ENCODE measurements at places on chromosomes 12 and 14.

GRCh38 chr14:74671789-74672188 lies 41.1 kb downstream of the AREL1 start:
- ATAC-seq, result peak; percentile 49

GRCh38 chr14:37114002-37114401 lies 58.4 kb downstream of the SLC25A21 start:
- no peak for ATAC-seq

DNA sequence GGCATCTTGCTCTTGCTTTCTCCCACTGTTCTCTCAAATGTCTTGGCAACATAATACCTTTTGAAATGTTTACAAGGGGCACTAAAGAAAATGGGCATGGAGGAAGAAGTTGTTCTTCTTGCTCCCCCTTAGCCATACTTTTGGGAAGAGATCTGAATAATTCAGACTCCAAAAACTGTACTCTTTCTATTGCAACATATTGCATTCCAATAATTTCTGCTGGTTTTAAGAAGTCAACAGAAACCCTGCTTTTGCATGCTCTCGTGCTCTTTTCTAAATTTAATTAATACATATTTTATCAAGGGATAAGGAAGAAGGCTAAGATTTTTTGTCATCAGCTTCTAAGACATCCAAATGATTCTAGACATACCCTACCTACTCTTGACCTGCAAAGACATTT lies 409.9 kb upstream of the SOX5 start:
- no peak for ATAC-seq

GRCh38 chr14:102450206-102451063 lies 59.1 kb downstream of the ANKRD9 start:
- ATAC-seq, result no peak

- no peak for ATAC-seq
Observed at GRCh38 chr12:92133795-92134637, 11.6 kb downstream of the BTG1 start.

DNA sequence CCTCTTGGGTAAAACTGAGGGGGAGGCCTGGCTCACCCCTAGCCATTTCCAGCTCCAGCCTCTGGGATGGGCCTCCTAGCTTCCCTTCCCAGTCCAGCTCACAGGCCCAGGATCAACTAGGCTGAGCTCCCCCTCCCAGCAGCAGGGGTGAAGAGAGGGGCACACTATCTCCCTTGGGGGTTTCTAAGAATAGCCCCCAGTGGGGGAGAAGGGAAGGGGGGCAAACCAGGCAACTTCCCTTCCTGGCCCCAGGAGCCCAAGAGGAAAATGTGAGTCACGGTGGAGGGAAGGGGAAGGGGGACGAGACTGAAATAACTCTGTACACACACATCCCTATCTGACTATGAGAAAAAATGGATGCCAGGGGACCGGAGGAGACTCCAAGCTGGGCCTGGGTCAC lies 9.0 kb downstream of the ADCY6 start:
- no peak for ATAC-seq

DNA sequence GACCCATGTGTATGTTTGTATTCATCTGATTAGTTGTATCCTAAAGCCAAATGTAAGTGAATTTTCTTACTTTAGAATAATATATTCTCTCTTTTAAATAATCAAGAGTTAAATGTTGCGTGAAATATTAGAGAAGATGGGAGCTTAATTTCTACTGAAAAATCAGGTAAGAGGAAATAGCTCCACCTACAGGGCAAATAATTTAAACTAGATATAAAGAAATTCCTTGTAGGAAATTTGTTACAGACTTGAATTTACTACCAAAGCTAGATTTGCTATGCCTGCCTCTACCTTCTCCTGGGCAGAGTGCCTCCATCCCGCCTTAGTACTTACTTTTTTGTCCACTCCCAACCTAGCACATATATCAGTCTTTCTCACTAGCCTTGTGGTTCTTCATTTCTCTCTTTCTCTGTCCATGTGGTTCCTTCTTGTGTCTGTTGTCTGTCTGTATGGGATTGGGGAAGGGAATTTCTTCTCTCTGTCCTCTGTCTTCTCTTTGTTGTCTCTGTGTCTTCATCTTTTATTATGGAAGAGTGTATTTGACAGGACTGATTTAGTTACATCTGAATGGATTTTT lies 44.7 kb downstream of the PALS1 start:
- ATAC-seq, result no peak

DNA sequence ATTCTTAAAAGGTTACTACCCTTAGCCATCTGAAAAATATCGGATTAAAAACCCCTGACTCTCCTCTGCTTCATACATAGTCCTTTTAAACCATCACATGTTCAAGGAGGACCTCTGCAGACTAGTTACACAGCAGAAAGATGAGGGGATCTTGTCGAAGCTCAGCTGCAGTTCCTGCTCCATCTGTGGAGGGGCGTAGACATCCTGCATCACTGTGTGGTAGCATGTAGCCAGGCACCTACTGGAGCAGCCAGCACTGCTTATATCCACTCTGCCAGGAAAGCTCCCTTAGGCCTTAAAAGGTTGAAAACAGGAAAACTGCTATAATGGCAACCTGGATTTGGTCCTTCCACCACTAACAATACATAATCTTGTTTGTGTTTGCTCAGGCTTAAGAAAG lies 57.6 kb upstream of the STRN3 start:
- no peak for ATAC-seq

DNA sequence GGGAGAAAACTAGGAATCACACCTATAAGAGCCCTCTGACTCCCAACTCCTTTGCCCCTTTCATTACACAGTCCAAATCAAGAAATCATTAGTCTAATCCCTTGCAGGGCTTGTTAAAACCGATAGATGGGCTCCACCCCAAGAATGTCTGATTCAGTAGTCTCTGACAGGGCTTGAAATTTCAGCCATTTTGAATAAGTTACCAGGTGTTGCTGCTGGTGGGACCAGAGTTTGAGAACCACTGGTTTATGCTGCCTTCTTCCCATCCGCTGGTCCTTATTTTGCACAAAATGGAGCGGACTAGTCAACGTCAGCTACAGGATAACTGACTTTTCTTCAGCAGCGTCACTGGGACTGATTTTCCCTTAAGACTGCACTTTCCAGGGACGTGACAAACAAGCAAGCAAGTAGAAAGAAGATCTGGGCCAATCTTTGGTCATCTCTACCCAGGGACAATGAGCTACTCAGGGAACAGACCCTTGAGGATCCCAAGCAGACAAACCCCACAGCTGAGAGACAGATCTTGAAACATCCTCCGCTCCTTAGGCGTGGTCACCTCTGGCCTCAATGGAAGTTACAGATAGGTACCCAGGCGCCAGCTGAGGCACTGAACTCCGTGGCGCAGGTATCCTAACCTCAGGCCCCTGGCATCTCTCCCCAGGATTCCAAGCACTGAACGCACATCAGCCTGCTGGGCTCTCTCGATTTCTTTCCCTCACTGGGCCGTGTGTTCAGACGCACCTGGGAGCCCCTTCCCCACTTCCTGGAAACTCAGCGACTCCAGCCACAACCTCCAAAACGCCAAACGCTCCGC lies 900 bp downstream of the KCTD10 start:
- peak; percentile 14 for ATAC-seq

GRCh38 chr12:47725091-47725772 lies at the start of gene ENDOU:
Gene ENDOU (minus strand): TSS chr12:47725490. CDS start chr12:47725413, 77 bp downstream.
- ATAC-seq, result peak; percentile 80

DNA sequence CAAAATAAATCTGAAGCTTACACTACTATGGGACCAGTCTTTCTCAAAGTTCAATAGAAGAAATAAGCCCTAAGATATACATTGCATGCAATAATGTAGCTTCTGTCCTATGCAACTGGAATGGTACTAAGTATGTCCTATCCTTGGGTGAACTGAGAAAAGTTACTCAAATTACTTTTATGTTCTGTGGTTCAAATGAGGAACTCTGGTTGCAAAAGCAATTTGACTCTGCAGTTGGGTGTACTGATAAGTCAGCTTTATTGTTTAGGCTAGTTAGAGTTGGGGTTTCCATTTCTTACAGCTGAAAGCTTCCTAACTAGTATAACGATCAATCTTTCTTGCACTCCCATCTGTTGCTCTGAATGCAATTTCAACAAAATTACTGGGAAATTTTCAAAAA lies 29.2 kb downstream of the GPR135 start:
- ATAC-seq, result no peak

- ATAC-seq, result peak; percentile 56
Observed at GRCh38 chr14:75711105-75711795, 50.2 kb downstream of the TTLL5 start.

DNA sequence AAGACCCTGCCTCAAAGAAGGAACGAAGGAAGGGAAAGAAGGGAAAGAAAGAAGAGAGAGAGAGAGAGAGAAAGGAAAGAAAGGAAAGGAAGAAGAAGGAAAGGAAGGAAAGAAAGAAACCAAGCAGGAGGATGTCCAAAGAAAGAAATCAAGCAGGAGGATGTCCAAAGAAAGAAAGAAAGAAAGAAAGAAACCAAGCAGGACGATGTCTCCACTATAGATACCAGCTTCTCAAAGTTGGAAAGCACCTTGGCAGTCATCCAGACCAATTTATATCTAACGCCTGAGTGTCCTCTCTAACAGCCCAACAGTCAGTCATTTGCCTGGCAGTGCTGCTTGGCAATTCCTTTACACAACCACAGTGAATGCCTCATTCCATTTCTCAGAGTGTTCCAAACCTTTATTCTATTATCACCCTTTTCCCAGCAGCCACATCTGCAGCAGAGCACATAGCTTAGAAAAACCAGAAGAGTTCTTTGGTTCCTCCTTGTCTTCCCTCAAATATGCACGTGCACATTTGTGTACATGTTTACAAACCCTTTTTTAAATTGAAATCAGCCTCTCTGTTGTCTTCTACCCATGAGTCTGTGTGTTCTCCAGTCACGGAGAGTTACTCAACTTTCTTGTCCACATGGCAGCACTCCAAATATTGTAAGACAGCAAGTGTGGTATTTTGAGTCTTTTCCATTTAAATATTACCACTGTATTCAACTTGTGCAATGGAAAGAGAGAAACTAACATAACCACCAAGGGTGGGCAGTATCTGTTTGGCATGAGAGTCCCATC lies 138.4 kb downstream of the STXBP6 start:
- no peak for ATAC-seq

- no peak for ATAC-seq
Observed at GRCh38 chr12:56753566-56753965, 1.4 kb upstream of the PRIM1 start.

DNA sequence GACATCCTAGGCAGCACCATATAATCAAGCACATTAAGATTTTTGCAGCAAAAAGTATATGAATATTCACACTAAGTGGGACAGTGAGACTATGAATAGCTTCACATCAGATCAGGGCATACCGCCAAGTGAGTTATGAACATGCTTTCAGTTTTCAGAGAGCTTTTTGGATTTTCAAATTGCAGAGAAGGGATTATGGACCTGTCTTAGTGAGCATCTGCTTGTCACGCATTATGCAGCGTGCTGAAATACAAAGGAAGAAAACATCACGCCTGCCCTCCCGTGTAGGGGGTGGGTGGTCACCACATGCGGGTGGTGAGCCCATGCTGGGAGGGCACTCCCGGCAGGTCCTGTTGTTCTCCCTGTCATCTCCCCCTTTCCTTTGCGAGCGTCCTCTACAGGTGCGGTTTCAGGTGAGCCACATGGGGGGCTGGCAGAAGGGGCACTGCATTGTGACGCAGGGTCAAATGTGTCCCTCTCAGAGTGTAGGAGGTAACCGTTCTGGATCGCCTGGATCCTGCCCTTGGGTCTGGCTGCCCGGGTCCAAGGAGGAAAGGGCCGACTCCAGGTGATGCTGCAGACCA lies 42.6 kb downstream of the TRAF3 start:
- ATAC-seq, result peak; percentile 32

DNA sequence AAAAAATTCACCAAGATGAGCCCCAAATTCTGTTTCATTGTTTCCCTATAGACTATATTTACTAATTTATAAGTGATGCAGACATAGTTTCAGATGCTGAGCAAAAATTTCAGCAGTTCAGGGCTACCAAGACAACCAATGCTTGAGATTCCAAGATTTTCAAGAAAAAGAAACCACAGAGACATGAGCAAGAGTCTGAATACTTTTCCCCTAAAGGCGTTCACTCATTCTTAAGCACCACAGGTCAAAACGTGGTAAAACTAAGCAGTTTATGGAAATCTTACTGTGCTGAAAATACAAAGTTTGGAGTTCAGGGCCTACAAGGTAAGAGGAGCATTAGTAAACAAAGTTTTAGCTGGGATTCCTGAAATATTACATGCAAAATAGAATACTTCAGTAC lies 221.2 kb downstream of the KCNH5 start:
- no peak for ATAC-seq

DNA sequence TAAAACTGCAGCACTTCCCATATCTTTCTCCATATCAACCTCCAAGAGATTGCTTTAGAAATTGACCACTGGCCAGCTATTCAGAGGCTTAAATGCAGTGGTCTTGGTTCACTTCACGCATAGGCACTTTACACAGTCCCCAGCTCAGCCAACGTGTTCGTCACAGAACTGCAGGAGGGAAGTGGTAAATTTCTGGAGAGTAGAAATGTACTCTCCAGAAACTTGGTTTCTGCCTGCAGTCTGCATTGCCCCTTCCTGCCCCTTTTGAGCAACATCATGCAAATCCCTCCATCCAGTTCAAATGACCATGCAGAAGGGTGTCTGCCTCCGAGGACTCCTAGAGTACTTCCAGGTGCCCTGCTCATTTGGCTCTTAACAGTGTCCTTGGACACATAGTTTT lies 42.7 kb upstream of the NEDD1 start:
- no peak for ATAC-seq

GRCh38 chr12:65823513-65824375 lies 539 bp upstream of the HMGA2 start:
- peak; percentile 38 for ATAC-seq

- ATAC-seq, result no peak
Observed at GRCh38 chr14:23627961-23628360, 8.2 kb upstream of the DHRS2 start.

GRCh38 chr14:104715416-104715815 lies 8.6 kb upstream of the ADSS1 start:
- ATAC-seq, result peak; percentile 23

DNA sequence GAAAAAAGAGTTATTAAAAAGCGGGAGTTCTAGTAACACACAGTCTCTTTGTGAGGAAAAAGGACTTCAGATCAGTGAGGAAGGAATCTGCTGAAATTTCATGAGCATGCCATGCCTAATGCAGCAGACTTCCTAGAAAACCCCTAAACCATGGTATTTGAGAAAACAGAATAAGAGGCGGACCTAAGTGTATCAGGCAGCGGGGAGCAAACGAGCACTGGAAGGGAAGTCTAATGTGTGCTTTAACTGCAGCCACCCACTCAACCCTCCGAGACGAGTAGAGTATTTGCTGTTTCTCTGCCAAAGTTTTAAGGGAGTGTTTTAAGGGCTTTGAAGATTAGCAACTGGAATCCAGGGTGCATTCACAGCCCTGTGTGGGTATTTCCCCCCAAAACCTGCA lies 36.5 kb downstream of the ACADS start:
- ATAC-seq, result no peak

DNA sequence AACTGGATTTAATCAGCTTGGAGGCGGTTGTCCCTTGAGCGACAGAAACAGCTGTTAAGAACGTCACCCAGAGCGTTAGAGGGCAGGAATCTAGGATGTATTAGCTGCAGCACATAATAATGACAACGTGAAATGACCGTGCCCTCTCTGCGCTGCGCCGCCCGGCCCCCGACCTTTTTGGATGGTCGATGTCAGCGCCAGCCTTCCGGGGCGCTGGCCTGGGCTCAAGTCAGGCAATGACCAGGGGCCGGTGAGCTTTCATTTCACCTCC lies 427 bp upstream of the TMEM120B start:
- ATAC-seq, result peak; percentile 22

GRCh38 chr12:10182354-10183049 lies 3.7 kb downstream of the TMEM52B start:
- peak; percentile 88 for ATAC-seq
